Mesendoderm (in vitro differentiated cells): ENCODE measurements at places on chromosomes 12 and 14.

DNA sequence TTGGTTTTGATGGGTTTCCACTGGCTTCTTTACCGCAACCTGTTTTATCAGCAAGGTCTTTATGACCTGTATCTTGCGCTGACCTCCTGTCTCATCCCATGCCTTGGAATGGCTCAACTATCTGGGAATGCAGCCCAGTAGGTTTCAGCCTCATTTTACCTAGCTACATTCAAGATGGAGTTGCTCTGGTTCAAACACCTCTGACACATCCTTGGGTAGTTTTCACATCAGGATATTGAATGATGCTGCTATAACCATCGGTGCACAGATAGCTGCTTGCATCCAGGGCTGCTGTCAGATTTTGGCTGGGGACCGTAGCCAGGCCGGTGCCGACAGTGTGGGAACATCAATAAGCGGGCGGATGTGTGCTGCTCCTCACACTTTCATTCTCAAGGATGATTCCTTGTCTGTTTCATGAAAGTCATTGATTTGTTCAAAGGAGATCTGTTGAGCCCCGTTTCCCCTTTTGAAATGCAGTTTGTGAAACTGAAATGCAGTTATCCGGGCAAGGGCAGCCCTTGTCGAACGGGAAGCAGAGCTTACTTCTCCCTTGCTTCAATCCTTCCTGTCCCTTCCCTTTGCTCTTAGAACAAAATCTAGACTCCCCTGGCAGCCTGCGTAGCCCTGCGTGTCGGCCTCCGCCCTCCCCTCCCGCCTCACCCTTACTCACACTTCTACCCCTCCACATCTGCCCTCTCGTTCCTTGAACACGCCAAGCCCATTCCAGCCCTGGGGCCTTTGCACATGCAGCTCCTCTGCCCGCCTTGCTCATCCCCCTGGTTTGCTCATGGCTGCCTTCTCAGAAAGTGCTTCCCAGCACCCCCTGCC lies 49.2 kb upstream of the NCOR2 start:
- no peak for DNase-seq

DNA sequence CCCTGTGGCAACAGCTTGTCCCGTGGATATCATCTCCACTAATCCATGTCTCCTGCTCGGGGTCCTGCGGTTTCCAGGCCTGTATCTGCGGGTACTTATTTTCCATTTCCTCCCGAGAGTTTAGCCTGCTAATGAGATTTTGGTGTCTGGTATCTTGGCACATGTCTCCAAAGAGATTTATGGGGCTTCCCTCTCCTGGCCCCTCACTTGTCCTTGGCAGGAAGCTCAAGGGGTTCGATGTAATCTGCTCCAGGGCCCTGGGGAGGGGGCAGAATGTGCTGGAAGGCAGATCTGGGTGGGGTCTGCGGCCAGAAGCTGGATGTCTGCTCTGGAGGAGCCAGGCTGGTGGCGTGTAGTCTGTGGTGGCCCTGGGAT lies 85.7 kb downstream of the KIF26A start:
- peak; percentile 74 for DNase-seq

DNA sequence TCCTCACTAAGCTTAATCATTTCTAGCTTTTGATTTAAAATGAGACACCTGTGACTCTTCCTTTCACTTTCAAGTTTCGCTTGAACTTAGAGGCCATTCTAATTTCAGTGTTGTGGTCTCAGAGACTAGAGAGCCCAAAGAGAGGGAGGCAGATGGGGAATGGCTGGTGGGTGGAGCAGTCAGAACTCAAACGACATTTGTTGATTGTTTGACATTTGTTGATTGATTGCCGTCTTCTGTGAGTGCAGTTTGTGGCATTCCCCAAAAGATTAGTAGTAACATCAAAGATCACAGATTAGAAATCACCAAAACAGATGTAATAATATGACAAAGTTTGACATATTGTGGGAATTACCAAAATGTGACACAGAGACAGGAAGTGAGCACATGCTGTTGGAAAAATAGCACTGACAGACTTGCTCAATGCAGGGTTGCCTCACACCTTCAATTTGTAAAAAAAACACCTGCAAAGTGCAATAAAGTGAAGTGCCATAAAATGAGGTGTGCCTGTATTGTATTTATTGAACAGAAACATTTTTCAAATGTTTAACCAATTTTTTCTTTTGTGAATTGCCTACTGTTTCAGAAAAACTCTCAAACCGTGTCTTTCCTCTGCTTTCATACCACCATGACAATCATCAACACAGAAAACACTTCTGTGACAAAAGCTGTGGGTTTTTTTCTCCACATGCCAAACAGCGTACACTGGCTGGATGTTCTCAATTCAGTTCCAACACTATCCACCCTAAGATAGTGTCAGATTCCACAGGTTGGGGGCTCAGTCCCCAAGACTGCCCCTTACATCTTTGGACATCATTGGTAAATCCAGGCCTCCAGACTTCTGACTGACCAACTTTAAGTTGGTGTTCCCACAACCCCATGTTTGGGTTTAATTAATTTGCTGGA lies 376.3 kb upstream of the RGS6 start:
- no peak for DNase-seq

GRCh38 chr14:51242545-51243490 lies 2.8 kb downstream of the TMX1 start:
- DNase-seq = peak; percentile 70

- no peak for DNase-seq
Measured at GRCh38 chr12:28104903-28105864, 85.1 kb upstream of the CCDC91 start.

DNA sequence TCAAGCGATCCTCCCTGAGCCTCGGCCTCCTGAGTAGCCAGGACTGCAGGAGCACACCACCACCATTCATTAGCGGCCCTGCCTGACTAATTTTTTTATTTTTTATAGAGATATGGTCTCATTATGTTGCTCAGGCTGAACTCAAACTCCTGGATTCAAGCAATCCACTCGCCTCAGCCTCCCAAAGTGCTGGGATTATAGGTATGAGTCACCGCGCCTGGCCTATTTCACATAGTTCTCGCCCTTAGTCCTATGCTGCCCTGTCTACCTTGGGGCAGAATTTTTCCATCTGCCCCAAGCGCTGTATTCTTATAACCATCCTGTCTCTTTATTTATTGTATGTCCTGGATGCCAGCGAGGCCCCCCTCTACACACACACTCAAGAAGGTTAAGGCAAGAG lies 50.9 kb upstream of the BCL2L14 start:
- DNase-seq = no peak

DNA sequence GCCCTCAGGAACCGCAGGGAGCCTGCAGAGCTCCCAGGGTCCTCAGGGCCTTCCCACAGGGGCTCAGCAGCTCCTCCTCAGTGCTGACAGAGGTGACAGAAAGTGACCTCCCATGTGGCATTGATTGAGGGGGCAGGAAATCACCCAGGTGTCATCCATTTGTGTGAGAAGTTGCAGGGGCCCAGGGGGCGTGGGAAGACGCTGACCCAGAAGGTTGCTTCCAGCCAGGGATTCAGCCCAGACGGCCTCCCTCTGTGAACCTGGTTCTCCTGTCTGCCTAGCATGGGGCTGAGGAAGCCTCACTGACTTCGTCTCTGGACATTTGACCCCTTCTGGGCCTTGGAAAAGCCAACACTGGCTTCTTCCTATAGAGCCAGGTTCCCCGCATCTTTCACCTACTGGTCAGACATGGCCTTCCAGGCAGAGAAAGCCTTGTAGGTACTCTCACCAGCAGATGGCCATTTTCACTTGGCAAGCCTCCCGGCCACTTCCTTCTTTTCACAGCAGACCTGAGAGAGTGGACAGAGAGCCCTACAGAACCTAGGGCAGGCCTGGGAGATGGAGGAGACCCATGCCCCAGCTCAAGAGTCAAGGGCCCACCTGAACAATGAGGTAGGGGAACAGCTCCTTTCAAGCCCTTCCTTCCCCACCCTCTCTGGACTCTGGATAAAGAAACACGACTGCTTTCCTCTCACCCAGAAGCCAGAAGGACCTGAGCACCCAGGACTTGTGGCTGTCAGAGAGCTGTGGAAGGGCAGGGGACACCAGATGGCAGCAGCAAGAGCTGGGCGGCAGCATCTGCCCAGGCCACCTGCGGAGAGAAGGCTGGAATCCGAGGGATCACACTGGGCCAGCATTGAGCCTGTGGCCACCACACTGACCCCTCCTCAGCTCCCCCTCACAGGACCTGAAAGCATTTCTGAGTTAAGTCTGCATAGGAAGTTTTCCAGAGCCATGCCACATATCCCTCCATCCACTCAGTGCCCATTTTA lies 377.8 kb downstream of the DPF3 start:
- DNase-seq = peak; percentile 39

GRCh38 chr14:32733015-32733414 lies 205.7 kb upstream of the NPAS3 start:
- no peak for DNase-seq

DNA sequence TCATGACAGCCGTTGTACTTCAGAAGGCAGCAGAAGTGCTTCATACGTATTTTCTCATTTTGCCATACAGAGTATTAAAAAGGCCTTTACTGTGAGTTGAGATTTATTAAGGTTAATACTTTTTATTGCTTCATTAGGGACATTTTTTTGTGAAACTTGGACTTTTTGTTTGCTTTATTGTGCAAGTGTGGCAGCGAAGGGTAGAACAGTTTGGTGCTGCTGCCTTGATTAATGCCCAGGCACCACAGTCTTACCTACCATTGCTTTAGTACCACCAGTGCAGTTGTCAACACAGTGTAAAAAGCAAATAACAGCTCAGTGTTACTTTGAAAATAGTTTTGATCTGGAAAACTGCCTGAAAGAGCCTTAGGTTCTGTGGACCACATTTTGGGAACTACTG lies 147.4 kb downstream of the PCNX1 start:
- no peak for DNase-seq

DNA sequence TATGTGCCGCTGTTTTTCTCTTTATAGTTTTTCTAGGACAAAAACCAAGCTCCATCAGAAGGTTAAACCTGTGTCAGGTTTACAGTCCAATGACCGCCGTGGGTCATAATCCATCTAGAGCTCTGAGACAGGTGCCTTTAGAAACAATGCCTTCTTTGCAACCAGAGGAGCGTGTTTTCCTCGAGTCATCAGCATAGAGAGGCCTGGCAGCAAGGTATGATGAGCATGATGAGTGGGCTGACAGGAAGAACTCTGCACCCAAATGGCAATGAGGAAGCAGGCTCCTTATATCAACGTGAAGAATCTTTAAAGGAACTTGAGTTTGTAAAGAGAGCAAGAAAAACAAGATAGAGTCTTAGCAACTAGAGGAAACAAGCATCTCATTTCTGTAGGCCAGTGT lies 60.5 kb upstream of the NUDT4 start:
- DNase-seq = peak; percentile 41
